Natural killer cell treated with Interleukin-12 subunit alpha and Interleukin-12 subunit beta and Interleukin-15 and Interleukin-18, amount 100 ng/mL, for 72 hours (primary cell): ENCODE measurements at places on chromosomes 11 and 22. TPM values are rescaled to one million over a fixed set of nuclear protein-coding genes. Genes with fewer than 3 reads are reported as not detected.
A peak's percentile ranks its signal among the peaks of the same experiment; 100 is the strongest.

KRTAP5-8 gene
- total RNA-seq, result not detected

DNA sequence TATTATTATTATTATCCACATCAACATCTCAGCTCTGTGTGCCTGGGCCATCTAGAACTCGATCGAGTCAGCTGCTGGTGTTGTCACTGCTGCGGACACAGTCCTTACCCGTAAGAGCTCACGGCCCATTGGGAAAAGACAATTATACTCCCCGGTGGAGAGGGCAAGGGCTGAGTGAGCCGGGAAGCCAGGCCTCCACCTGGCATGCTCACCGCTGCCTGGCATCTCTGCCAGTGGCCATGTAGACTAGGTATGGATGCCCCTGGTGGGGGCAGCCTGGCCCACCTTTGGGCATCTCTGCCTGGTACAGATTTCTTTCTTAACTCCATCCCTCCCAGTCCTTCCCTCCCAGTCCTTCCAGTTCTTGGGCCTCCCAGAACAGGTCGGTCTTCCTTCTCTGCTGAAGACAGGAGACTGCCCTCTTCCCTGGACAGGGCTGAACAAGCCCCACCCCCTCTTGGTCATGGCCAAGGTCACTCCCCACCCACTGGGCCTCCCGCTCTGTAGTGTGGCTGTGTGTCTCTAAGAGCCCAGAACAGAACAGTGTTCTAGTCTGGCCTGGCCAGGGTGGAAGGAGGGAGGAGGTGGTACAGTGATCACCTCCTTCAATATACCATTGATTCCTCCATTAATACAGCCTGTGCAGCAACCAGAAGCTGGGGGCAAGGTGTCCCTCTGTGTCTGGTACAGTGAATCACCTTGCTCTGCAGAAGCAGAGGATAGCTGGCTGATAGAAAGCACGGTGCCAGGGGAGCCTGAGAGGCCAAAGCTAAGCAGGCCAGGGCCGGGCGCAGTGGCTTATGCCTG, 57.7 kb downstream of the FLRT1 start:
- DNase-seq, result no peak

DNA sequence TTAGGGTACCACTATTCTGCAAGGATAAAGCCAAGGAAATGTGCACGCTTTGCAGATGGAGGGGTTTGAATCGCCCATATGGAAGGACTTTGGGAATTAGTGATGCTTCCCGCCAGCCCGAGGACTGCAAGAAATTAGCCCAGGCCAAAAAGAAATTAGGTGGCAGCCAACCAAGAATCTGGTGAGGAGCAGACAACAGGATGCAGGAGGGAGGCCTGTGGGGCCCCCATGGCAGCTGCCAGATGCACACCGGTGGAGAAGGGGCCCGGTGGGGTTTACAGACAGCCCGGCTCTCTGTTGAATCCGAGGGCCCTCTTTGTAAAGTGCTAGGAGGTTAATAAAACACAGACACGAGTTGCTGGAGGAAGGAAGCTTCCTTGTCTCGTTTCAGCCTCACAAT, 73.5 kb downstream of the TIMP3 start:
- DNase-seq, result peak; percentile 5

DNA sequence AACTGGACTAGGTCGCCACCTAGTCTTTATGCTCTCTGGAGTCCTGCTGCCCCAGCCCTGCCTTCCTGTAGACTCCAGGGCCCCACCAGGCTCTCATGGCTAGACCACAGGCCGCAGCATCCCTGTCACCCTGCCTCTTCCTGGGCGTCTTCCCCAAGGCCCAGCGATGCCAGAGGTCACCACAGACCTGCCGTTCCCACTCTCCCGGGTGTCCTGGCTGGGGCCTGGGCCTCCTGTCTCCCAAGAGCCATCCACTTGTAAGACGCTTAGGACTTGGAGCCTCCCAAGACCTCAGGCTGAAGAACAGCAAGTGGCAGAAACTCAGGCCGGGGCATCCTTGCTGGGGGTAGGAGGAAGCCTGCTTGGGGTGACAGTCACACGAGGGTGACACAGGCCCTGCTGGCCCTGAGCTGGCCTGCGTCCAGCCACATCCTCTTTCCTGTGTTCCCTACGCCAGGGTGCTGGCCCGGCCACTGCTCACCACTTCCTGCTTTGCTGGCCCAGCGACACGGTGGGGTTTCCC, 2.0 kb upstream of the TCIRG1 start:
- peak; percentile 91 for DNase-seq

DNA sequence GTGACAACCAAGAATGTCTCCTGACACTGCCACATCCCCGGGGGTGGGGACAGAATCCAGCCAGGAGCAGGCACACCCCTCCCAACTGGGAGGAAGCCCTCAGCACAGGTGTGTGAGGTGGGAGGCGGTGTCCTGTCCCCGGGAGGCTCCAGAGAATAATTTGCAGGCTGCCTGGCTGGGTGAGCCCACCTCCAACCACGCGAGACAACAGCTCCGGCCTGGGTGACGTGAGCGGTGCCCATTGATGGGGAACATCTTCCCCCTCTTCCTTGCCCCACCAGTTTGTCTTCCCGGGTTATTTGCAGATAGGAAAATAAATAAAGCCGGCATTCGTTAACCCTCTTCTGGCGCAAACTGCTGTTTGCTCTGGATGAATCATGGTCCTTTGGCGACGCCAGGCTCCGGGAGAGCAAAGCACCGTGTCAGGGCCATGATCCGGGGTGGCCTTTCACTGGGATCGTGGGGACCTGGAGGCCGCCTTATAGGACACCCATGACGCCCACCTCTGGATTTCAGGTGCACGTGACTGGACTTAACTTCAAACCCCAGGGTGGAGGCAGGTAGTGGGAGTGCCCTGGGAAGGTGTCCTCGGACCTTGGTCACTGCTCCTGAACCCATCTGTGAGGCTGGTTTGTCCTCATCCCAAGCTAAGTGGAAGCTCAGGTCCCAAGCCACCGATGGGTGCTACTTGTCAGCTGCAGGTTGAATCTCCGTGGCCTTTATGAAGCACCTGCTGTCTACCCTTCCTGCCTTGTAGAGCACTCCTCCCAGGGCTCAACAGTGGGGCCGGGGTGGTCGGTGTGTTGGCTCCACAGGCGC, 13.9 kb downstream of the CCND1 start:
- peak; percentile 49 for DNase-seq
